ENCODE measurements at places on chromosomes 6 and 20. TPM values are rescaled to one million over a fixed set of nuclear protein-coding genes. Genes with fewer than 3 reads are reported as not detected.

DNA sequence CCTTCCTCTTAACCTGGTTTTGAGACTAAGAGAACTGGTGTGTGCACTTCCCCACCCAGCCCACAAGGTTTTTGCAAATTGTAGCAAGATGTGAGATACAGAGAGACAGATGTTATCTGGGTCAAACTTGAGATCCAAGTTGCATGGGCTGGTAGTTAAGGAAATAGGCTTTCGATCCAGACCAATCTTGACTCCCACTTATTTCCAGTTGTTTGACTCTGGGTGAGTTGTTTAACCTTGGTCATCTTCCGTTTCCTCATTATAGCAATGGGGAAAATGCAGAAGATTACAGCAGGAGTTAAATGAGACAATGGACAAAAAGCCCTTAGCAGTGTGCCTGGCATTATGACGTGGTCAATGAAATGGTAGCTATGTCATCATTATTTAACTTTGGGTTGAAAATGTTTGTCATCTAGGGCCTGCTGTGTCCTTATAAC is 1.7 kb downstream of the SNX21 start:
- no peak for DNase-seq
- H3K27me3 ChIP-seq = no peaks in the 10 kb centered on the region
- H3K4me1 ChIP-seq = peaks cover 8% of the 10 kb centered on the region
- peak overlapping the region; percentile 97 for H3K27ac ChIP-seq
- H3K4me3 ChIP-seq = peak overlapping the region; percentile 94

- no peak for DNase-seq
- no peaks in the 10 kb centered on the region for H3K4me1 ChIP-seq
- no peak overlapping the region for H3K27ac ChIP-seq
- no peaks in the 10 kb centered on the region for H3K27me3 ChIP-seq
Observed at GRCh38 chr6:90462102-90462501, 124.8 kb downstream of the MAP3K7 start.

DNA sequence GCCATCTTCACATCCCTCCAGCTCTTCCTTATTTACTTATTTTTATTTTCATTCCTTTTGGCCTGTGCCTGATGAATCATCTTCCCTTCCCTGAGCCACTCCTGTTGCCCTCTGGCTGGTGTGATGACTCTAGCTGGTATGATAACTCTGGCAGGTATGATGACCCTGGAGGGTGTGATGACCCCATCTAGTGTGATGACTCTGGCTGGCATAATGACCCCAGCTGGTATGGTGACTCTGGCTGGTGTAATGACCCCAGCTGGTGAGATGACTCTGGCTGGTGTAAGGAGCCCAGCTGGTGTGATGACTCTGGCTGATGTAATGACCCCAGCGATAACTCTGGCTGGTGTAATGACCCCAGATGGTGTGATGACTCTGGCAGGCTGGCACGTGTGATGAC is 426.8 kb downstream of the QKI start:
- no peak for DNase-seq
- no peaks in the 10 kb centered on the region for H3K27me3 ChIP-seq
- H3K4me1 ChIP-seq = no peaks in the 10 kb centered on the region
- H3K36me3 ChIP-seq = no peaks in the 10 kb centered on the region
- H3K4me3 ChIP-seq = no peak overlapping the region
- H3K27ac ChIP-seq = no peak overlapping the region

DNA sequence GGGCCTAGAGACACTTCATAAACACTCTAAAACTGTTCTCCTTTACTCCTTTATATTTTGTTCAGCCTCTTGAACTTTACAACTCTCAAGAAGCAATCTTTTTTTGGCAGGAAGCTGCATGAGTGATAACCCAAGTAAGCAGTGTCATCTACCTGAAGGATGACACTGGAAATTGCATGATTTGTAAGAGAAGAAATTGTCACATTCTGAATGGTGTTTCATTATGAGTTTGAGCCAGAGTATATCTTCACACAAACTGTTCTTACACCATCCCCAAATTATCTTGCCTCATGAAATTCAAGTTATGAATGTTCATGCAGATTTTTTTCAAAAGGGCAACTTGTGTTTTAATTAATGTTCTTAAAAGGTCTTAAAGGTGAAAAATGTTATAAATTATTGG is 799.3 kb downstream of the TBC1D32 start:
- peaks cover 3% of the 10 kb centered on the region for H3K36me3 ChIP-seq
- H3K27ac ChIP-seq = no peak overlapping the region
- no peaks in the 10 kb centered on the region for H3K4me1 ChIP-seq
- H3K4me3 ChIP-seq = no peak overlapping the region
- H3K27me3 ChIP-seq = no peaks in the 10 kb centered on the region

- H3K4me1 ChIP-seq = no peaks in the 10 kb centered on the region
- DNase-seq = no peak
- H3K36me3 ChIP-seq = no peaks in the 10 kb centered on the region
- H3K27me3 ChIP-seq = no peaks in the 10 kb centered on the region
- peak overlapping the region; percentile 23 for H3K27ac ChIP-seq
Observed at GRCh38 chr6:3585320-3585935, 128.6 kb upstream of the SLC22A23 start.

- no peaks in the 10 kb centered on the region for H3K4me1 ChIP-seq
- H3K36me3 ChIP-seq = no peaks in the 10 kb centered on the region
- no peak for DNase-seq
- no peaks in the 10 kb centered on the region for H3K27me3 ChIP-seq
Observed at GRCh38 chr6:84575264-84575663, 189.1 kb downstream of the TBX18 start.

- H3K27me3 ChIP-seq = no peaks in the 10 kb centered on the region
- no peak for DNase-seq
- no peaks in the 10 kb centered on the region for H3K36me3 ChIP-seq
Observed at GRCh38 chr20:60136645-60137401, 178.6 kb downstream of the CDH26 start.

- no peaks in the 10 kb centered on the region for H3K36me3 ChIP-seq
- no peak overlapping the region for H3K4me3 ChIP-seq
- DNase-seq = no peak
- H3K27me3 ChIP-seq = no peaks in the 10 kb centered on the region
- H3K4me1 ChIP-seq = no peaks in the 10 kb centered on the region
Observed at GRCh38 chr6:122657601-122658000, 47.4 kb downstream of the PKIB start.

DNA sequence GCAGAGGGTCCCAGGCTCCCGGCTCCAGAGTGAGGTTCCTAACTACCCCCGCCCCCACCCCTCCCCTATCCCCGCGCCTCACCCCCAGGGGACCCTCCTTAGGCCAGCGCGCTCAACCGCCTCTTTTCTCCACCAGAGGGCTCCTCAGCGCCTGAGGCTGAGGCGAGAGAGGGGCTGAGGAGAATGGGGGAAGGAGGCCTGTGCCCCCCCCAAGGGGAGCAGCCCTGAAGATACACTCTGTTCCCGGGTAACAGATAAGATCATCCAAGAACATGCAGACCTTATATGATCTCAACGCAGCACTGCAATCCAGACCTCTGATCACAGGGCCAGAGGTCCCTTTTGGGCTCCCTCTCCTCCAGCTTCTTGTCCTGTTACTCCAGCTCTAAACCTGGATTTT is 43.3 kb upstream of the MRPS10 start:
- H3K36me3 ChIP-seq = no peaks in the 10 kb centered on the region
- H3K27ac ChIP-seq = peak overlapping the region; percentile 76
- H3K27me3 ChIP-seq = no peaks in the 10 kb centered on the region
- H3K4me1 ChIP-seq = no peaks in the 10 kb centered on the region
- peak overlapping the region; percentile 32 for H3K4me3 ChIP-seq
- no peak for DNase-seq

GRCh38 chr20:43543138-43543537 is 15.7 kb upstream of the SGK2 start:
- H3K36me3 ChIP-seq = no peaks in the 10 kb centered on the region
- H3K4me1 ChIP-seq = no peaks in the 10 kb centered on the region
- H3K27me3 ChIP-seq = no peaks in the 10 kb centered on the region
- H3K4me3 ChIP-seq = no peak overlapping the region

DNA sequence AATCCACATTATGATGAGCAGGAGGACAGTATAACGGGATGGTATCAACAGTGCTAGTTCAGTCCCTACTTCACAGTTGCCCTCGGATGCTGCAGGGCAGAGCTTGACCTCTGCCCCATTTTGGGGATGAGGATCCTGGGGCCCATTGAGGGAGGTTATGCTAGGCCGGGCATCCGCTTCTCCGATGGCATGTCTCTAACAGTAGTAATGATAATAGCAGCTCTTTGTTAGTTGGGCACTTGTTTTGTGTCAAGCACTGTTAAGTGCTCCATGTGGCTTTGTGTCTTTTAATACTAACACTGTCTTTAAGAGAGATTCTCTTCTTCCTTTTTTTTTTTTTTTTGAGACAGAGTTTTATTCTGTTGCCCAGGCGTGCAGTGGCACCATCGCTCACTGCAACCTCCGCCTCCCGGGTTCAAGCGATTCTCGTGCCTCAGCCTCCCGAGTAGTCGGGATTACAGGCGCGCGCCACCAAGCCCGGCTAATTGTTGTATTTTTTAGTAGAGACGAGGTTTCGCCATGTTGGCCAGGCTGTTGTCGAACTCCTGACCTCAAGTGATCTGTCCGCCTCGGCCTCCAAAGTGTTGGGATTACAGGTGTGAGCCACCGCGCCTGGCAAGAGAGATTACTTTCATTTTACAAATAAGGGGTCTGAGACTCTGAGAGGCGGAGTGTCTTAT is 1.1 kb downstream of the MAPRE1 start:
- DNase-seq = no peak
- no peaks in the 10 kb centered on the region for H3K4me1 ChIP-seq
- no peaks in the 10 kb centered on the region for H3K27me3 ChIP-seq
- peak overlapping the region; percentile 81 for H3K4me3 ChIP-seq
- no peaks in the 10 kb centered on the region for H3K36me3 ChIP-seq

- H3K27ac ChIP-seq = no peak overlapping the region
- DNase-seq = no peak
- H3K36me3 ChIP-seq = no peaks in the 10 kb centered on the region
- H3K4me3 ChIP-seq = no peak overlapping the region
- H3K27me3 ChIP-seq = no peaks in the 10 kb centered on the region
- H3K4me1 ChIP-seq = no peaks in the 10 kb centered on the region
Observed at GRCh38 chr6:89281779-89282246, 33.3 kb downstream of the GABRR2 start.

- H3K27ac ChIP-seq = no peak overlapping the region
- no peak for DNase-seq
- H3K36me3 ChIP-seq = no peaks in the 10 kb centered on the region
Observed at GRCh38 chr6:558089-558488, 98.8 kb downstream of the HUS1B start.

GRCh38 chr20:46270977-46271744 is 37.1 kb downstream of the CDH22 start:
- no peak overlapping the region for H3K27ac ChIP-seq
- no peak for DNase-seq
- no peaks in the 10 kb centered on the region for H3K4me1 ChIP-seq
- H3K36me3 ChIP-seq = no peaks in the 10 kb centered on the region
- H3K4me3 ChIP-seq = no peak overlapping the region
- H3K27me3 ChIP-seq = peaks cover 15% of the 10 kb centered on the region

DNA sequence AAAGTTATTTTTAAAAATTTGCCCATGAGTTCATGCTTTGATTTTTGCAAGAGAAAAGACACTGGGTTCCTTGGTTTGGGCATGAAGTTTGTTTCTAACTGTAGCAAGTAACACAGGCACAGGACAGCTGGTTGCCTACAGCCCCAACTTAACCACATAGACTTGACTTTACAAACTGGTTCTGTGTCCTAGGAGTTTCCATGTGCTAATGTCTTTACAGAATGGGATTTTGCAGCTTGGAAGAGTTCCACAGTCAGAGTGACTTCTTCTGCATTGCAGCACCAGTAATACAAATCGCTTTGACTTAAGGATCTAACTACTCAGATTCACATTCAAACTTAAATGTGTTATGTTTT is 44.3 kb downstream of the OR2B2 start:
- H3K4me1 ChIP-seq = peaks cover 15% of the 10 kb centered on the region
- no peaks in the 10 kb centered on the region for H3K27me3 ChIP-seq
- no peak overlapping the region for H3K27ac ChIP-seq
- H3K36me3 ChIP-seq = no peaks in the 10 kb centered on the region

DNA sequence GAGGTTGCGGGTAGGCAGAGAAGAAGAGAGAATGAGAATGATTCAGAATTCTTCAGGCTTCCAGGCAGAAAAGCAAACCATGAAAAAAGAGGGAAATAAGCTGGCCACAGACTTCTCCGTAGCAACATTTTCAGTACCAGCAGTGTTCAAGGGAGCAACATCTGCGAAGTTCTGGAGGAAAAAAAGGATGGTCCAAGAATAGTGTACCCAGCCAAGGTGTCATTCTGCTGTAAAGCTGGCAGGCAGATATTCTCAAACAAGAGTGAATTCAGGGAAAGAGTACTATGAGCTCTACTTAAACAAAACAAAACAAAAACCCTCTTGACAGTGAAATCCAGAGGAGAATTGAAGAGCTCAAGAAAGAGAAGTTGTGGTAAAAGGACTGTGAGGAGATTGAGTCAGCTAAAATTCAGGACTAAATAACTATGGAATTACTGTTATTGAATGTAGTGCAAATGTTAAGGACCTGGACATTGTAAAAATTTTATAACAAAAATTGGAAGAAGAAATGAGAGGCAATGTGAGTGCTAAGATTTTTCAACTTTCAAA is 86.5 kb downstream of the ATRN start:
- no peaks in the 10 kb centered on the region for H3K27me3 ChIP-seq
- H3K36me3 ChIP-seq = no peaks in the 10 kb centered on the region
- DNase-seq = no peak
- H3K4me1 ChIP-seq = no peaks in the 10 kb centered on the region

DNA sequence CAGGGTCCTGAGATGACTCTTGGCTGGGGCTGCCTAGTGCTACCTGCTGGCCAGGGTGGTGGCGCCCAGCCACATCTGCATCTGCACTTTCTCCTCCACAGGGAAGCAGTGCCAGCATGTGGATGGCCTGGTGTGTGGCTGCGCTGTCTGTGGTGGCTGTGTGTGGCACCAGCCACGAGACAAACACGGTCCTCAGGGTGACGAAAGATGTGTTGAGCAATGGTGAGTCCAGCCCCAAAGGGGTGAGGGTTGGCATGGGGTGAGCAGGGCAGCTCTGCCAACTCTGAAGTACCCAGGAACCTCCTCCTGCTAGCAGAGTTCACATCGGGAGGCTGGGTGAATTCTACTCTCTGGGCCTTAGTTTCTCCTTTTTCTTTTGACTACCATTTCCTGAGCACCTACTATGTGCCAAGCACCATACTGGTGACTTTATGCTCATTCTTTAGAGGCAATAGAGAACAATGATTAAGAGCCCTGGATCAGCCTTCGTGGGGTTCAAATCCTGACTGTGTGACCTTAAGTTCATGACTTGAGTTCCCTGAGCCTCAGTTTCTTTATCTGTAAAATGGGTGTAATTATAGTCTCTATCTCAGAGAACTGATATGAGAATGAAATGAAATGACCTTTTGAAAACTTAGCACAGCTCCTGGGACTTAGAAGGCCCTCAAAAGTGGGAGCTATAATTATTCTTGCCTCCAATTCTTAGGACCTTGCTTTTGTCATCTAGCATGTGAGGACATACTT is 2.1 kb downstream of the BPIFB4 start:
- no peak overlapping the region for H3K4me3 ChIP-seq
- no peaks in the 10 kb centered on the region for H3K4me1 ChIP-seq
- H3K27ac ChIP-seq = no peak overlapping the region
- DNase-seq = no peak
- H3K27me3 ChIP-seq = no peaks in the 10 kb centered on the region
- no peaks in the 10 kb centered on the region for H3K36me3 ChIP-seq

- H3K4me3 ChIP-seq = no peak overlapping the region
- H3K27ac ChIP-seq = no peak overlapping the region
- H3K27me3 ChIP-seq = no peaks in the 10 kb centered on the region
- DNase-seq = no peak
Observed at GRCh38 chr6:82118150-82118562, 129.4 kb downstream of the IBTK start.

The CCN5 gene
- total RNA-seq = 39.0 TPM

The LST1 gene
- total RNA-seq = 10.7 TPM

The HMGCLL1 gene
- 2.6 TPM for total RNA-seq

The AIF1 gene
- 26.9 TPM for total RNA-seq

The RAET1G gene
- total RNA-seq = not detected

The PHACTR1 gene
- 4.6 TPM for total RNA-seq

The KCNQ2 gene
- total RNA-seq = not detected

The EYA4 gene
- total RNA-seq = 4.2 TPM

The NKAPL gene
- 1.6 TPM for total RNA-seq

The ARMH2 gene
- not detected for total RNA-seq

The C20orf144 gene
- 0.16 TPM for total RNA-seq

Data from breast epithelium (tissue), 4 donors.